Foreskin fibroblast (primary cell): ENCODE measurements at places on chromosomes 7 and 10.

GRCh38 chr10:109418795-109419194, 504.5 kb downstream of the XPNPEP1 start:
- no peak for DNase-seq

DNA sequence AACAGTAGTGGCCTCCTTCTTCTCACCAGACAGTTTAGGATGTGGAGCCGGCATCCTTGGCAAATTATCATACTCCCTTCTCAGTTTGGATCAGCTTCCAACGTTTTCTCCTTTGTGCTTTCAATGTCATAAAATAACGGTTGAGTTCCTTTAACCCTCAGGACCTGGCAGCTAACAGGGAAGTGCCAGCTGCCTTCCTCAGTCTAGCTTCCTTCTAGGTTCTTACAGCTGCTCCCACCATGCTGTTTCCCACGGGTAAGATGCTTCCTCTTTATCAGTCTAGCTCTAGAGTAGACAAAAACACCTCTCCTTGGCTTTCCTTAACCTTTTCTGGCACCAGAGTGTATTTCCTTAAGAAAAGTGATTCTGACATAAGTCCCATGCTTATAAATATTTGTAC, 33.2 kb downstream of the BLVRA start:
- DNase-seq, result no peak

DNA sequence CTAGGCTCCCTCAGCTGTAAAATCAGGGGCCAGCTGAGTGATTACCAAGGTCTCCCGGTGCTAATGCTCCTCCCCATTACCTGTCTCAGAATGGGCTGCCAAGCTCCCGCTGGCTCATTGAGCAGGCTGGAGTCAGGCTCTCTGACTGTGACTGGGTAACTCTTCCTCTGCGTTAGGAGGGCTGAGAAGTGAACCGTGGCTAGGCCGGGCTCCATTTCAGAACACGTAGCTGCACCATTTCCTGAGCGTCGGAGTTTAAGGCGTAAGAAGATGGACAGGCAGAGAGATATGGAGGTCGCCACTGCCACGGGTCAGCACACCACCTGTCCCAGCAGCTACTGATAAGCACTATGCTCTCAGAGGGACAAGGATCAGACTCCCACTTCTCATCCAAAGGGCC, 250.3 kb downstream of the TCERG1L start:
- DNase-seq, result no peak

GRCh38 chr10:103442031-103442461, 10.1 kb downstream of the CALHM2 start:
- no peak for DNase-seq

GRCh38 chr7:6558837-6559236, 7.6 kb upstream of the GRID2IP start:
- peak; percentile 38 for DNase-seq
